ENCODE measurements at places on chromosomes 3 and 15. TPM values are rescaled to one million over a fixed set of nuclear protein-coding genes. Genes with fewer than 3 reads are reported as not detected.
A peak's percentile ranks its signal among the peaks of the same experiment; 100 is the strongest.

SLC22A13 gene
- total RNA-seq, result 0.24 TPM

TRH gene
- total RNA-seq, result not detected

C3orf85 gene
- total RNA-seq, result not detected

CA12 gene
- not detected for total RNA-seq

SCAANT1 gene
- total RNA-seq, result not detected

DNA sequence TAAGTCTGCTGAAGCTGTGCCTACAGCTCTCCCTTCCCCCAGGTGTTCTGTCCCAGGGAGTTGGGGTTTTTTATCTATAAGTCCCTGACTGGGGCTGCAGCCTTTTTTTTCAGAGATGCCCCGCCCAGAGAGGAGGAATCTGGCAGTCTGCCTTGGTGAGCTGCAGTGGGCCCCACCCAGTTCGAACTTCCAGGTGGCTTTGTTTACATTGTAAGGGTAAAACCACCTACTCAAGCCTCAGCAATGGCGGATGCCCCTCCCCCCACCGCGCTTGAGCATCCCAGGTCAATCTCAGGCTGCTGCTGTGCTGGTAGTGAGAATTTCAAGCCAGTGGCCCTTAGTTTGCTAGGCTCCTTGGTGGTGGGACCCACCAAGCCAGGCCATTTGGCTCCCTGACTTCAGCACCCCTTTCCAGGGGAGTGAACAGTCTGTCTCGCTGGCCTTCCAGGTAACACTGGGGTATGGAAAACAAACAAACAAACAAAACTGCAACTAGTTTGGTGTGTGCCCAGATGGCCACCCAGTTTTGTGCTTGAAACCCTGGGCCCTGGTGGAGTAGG lies 189.4 kb downstream of the MFSD1 start:
- no peak overlapping the region for H3K27ac ChIP-seq
- H3K4me3 ChIP-seq, result no peak overlapping the region
- no peaks in the 10 kb centered on the region for H3K4me1 ChIP-seq

DNA sequence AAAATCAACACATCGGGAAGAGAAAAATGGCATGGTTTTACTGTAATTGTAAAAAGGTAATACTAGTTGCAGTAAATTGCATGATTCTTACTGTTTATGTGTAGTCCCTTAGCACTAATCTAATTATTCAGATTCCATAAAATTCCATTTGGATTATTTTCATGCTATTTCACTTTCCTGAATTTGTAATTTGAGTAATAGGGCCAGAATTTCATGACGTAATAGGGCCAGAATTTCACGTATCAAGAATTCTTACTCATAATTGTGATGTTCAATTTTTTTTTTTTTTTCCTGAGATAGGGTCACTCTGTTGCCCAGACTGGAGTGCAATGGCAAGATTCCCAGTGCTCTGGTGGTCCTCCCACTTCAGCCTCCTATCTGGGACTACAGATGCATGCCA lies 2.9 kb upstream of the U2SURP start:
- no peak for DNase-seq
- no peaks in the 10 kb centered on the region for H3K4me1 ChIP-seq
- H3K27me3 ChIP-seq, result no peaks in the 10 kb centered on the region
- H3K27ac ChIP-seq, result no peak overlapping the region
- no peak overlapping the region for H3K4me3 ChIP-seq
- no peaks in the 10 kb centered on the region for H3K36me3 ChIP-seq

DNA sequence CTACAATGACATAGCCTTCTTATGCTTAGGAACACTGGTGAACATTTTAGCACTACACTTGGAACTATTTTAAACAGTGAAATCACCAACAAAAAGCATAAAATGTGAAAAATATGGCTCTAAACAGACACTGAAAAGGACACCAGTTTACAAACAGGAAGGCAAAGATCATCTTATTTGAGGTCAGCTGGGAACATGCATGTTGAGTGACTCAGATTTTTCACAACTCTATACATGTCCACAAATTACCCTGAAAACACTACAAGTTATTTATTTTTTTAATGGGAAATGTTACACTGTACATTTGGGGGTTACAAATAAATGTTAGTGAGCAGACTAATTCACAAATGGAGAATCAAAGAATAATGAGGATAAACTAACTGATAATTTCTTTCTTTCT lies 12.5 kb upstream of the GK5 start:
- H3K27ac ChIP-seq, result no peak overlapping the region
- H3K4me1 ChIP-seq, result no peaks in the 10 kb centered on the region
- no peak overlapping the region for H3K4me3 ChIP-seq
- H3K36me3 ChIP-seq, result no peaks in the 10 kb centered on the region

GRCh38 chr3:141440942-141441341 lies 45.9 kb upstream of the RASA2 start:
- H3K4me1 ChIP-seq, result peaks cover 85% of the 10 kb centered on the region
- H3K27me3 ChIP-seq, result no peaks in the 10 kb centered on the region

- no peak for DNase-seq
- no peaks in the 10 kb centered on the region for H3K27me3 ChIP-seq
- H3K36me3 ChIP-seq, result no peaks in the 10 kb centered on the region
Observed at GRCh38 chr3:123635717-123636116, 50.9 kb upstream of the HACD2 start.

DNA sequence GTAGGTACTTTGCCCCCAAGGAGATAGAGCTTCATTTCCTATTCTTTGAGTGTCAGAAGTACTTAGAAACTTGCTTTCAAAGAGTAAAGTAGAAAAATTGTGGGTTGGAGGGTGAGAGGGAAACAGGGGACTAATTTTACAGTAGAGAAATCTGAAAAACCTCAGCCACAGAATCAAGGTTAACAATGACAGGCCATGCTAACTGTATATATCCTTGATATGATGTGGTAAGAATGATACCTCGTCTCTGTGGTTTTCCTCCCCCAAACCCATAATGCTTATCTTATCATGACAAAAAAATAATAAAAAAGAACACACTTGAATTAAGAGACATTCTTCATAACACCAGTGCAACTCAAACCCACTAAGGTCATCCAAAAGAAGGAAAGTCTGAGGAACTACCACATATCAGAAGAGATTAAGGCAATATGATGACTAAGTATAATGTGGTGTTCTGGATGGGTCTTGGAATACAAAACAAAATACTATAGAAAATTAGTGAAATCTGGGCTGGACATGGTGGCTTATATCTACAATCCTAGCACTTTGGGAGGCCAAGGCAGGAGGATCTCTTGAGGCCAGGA lies 360.4 kb downstream of the ULK4 start:
- no peaks in the 10 kb centered on the region for H3K36me3 ChIP-seq
- no peaks in the 10 kb centered on the region for H3K27me3 ChIP-seq
- H3K4me3 ChIP-seq, result no peak overlapping the region
- DNase-seq, result no peak
- H3K27ac ChIP-seq, result no peak overlapping the region

DNA sequence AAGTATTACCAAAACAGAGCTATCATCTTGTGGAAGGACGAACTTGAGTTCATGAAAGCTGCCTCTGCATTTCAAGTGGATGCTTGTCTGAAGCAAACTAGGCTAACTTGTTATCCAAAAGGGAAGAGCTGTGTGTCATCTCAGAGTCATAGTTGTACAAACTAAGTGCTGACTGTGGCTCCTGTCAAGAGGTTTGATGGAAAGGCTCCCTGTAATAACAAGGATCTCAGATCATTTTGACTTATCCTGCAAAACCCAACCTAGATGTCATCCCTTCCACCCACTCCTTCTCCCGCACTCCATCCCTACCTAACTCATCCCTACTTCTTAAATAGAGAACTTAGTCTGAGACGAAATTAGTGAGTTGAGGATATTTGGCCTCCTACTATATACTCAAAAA lies 110.8 kb downstream of the NR2E3 start:
- H3K27me3 ChIP-seq, result no peaks in the 10 kb centered on the region
- peaks cover 10% of the 10 kb centered on the region for H3K36me3 ChIP-seq
- no peaks in the 10 kb centered on the region for H3K4me1 ChIP-seq
- no peak for DNase-seq
- H3K27ac ChIP-seq, result no peak overlapping the region

DNA sequence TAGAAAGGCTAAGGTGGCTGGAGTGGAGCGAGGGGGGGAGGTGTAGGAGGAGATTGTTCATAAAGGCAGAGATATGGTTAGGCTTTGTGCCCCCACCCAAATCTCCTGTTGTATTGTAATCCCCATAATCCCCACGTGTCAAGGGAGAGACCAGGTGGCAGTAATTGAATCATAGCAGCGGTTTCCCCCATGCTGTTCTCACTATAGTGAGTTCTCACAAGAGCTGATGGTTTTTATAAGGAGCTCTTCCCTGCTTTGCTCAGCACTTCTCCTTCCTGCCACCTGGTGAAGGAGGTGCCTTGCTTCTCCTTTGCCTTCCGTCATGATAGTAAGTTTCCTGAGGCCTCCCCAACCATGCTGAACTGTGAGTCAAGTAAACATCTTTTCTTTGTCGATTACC lies 64.7 kb upstream of the CFAP161 start:
- no peak for DNase-seq
- no peak overlapping the region for H3K27ac ChIP-seq
- no peaks in the 10 kb centered on the region for H3K36me3 ChIP-seq
- H3K27me3 ChIP-seq, result no peaks in the 10 kb centered on the region
- H3K4me3 ChIP-seq, result no peak overlapping the region

- DNase-seq, result peak; percentile 69
- no peak overlapping the region for H3K4me3 ChIP-seq
- H3K27me3 ChIP-seq, result no peaks in the 10 kb centered on the region
- peaks cover 24% of the 10 kb centered on the region for H3K4me1 ChIP-seq
- peak overlapping the region; percentile 76 for H3K27ac ChIP-seq
Observed at GRCh38 chr3:188197388-188197847, 43.5 kb downstream of the LPP start.

DNA sequence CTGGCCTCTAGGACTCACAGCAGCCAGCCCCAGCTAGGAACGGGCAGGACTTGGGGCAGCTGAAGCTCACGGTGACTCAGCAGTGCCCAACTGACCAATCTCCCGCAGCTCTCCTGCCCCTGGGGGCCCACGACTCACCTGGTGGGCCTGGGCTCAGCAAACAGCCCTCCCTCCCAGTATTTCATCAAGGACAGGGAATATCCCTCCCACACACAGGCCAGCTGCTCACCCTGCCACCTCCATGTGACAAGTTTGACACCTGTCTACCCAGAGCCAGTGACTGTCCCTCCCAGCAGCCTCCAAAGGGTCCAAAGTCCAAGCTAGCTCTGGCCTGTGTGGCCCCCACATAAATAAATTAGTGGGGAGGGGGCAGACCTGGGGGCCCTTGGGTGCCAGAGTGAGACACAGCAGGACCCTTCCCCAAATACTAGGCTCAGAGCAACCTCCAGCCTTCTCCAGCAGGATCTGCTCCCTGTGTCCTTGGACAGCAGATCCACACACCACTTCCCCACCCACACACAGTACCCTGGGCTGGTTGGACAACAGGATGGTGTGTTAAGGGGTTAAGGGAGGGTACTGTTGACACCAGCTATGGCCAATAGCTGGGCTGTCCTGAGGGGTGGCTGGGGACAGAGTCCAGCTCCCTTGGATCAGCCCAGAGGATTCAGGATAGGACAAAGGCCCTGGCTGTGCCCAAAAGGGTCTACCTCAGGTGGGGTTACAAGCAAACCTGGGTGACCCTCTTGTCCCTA lies 4.3 kb downstream of the GNAT1 start:
- no peaks in the 10 kb centered on the region for H3K36me3 ChIP-seq
- H3K4me3 ChIP-seq, result no peak overlapping the region
- H3K27ac ChIP-seq, result no peak overlapping the region
- DNase-seq, result no peak

DNA sequence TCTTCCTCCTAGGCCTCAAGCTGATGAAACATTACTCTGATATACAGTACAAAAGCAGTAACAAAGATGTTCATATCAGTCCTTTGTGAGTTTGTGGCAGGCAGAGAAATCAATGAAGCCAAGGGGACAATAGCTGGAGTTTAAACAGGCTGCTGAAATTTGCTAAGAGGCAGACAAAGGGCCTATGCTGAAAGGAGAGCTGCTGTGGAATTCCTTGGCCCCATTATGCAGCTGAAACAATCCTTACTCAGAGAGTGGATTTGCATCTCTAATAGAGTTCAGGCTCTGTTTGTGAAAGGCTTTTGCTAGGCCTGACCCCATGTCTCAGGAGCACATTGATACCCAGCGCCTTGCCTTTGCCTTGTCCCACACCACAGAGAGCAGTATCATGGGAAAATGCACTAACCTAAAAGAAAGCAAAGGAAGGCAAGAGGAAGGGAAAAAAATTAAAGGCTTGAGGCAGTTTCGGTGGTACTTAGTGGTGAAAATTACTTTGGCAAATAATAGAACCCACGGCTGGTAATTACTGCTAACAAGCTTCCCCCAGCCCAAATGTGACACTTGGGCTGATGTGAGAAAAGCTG lies 195.0 kb upstream of the EPHA3 start:
- H3K27me3 ChIP-seq, result no peaks in the 10 kb centered on the region
- no peaks in the 10 kb centered on the region for H3K36me3 ChIP-seq
- no peak overlapping the region for H3K27ac ChIP-seq
- no peak for DNase-seq

- H3K4me3 ChIP-seq, result no peak overlapping the region
- no peak overlapping the region for H3K27ac ChIP-seq
- H3K4me1 ChIP-seq, result peaks cover 18% of the 10 kb centered on the region
Observed at GRCh38 chr3:72465853-72466252, 382.4 kb downstream of the SHQ1 start.

DNA sequence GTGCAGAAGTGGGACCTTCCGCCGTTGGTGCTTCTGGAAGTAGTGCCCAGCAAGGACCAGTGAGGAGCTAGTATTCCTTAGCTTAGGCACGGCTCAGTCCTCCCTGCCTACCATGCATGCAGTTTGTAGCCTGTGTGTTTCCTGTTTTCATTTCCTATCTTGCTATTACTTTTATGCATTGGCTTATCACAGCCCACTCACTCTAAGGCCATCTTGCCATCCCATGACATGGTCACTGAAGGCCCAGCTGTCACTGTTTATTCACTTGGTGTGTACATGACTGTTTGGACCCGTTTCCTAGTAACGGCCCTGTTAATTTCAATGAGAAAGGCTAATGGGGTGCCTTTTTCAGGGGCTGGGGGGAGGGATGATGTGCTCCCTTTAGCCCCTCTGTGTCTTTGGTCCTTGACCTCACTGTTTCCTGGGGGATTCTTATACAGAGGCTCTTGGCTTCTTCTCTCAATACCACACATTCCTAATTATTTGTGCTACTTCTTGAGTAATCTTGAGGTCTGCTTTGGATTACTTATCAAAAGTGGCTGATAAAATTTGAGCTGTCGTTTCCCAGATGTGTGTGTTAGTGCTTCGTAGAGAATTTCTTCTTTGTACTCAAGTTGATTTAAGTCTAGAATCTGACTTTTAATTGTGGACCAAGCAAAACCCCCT lies 24.5 kb upstream of the TRAK1 start:
- no peak overlapping the region for H3K4me3 ChIP-seq
- DNase-seq, result peak; percentile 44
- H3K4me1 ChIP-seq, result peaks cover 88% of the 10 kb centered on the region
- no peaks in the 10 kb centered on the region for H3K36me3 ChIP-seq
- peak overlapping the region; percentile 89 for H3K27ac ChIP-seq

DNA sequence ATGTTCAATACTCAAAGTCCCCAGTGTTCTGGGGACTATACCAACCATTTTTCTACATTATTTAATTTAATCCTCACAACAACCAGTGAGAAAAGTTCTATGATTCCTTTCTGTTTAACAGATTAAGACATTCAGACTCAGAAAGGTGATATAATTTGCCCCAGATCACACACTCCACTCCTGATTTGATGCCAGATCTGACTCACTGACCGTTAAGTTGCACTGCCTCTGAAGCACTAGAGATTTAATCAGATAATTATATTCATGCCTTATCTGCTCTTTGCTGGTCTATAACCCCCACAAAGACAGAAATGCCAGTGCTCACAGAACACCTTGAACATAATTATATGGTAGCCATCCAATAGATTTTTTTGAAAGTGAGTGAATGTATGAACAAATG lies 501.0 kb downstream of the IGSF11 start:
- no peaks in the 10 kb centered on the region for H3K27me3 ChIP-seq
- H3K27ac ChIP-seq, result no peak overlapping the region
- DNase-seq, result no peak
